ENCODE measurements at places on chromosomes 4 and X.

DNA sequence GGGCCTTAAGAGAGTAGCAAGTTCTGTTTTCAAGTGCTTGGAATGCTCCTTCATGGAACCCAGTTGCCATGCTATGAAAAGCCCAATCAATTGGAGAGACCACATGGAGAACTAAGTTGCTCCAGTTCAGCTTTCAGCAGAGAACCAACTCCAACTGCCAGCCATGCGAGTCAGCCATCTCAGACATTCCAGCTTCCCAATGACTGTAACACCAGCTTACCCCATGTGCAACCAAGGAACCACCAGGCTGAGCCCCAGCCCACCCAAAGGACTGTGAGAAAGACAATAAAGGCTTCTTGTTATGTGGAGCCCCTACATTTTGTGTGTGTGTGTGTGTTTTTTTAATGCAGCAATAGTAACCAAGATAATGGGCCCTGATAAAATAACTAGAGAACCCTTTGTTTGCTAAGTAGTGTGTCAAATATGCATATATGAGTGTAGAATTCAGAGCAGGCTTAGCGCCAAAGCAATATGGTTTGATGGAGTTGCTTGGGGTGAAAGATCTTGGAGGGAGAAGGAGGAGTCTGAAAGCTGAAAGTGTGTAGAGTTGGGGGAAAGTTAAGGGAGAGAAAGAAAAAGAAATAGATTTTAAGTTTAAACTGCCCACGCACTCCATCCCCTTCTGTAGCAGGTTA is 35.0 kb upstream of the CCKAR start:
- no peak for DNase-seq

- DNase-seq, result no peak
Observed at GRCh38 chr4:52076731-52077130, 25.6 kb downstream of the SPATA18 start.

GRCh38 chr4:6674500-6675149 is 19.1 kb upstream of the S100P start:
- DNase-seq, result peak; percentile 78

DNA sequence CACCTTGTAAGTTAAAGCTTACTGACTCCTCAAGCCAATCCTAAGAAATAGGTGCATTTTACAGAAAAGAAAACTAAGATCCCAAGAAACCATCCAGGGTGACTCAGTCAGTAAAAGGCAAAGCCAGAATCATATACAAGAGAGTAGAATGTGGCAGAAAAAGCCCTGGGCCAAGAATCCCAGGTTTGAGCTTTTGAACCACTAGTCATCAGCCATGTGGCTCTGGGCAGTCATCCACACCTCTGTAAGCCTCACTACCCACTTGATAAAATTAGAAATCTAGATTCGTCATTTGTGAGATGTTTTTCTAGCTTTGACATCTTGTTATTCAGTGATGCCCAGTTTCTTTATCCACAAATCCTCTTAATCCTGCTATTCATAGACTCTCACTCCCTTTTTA is 122.2 kb upstream of the PDE5A start:
- DNase-seq, result no peak

DNA sequence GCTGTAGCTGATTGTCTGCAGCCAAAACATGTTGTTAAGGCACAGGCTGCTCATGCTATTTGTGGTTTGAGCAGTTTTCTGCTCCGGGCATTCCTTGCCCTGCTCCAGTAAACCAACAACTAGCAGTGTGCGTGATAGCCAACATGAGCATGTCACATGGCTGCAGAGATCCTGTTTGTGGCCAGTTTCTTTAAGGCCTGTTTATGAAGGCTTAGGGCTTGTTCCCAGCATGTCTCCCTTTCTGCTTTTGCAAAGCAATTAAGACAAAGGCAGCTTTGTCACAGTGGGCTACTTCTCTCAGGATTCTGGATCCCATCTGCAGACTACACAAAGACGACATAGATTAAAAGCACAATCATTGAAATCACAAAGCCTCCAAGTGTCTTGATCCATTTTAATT is 160.5 kb downstream of the ZNF518B start:
- no peak for DNase-seq

DNA sequence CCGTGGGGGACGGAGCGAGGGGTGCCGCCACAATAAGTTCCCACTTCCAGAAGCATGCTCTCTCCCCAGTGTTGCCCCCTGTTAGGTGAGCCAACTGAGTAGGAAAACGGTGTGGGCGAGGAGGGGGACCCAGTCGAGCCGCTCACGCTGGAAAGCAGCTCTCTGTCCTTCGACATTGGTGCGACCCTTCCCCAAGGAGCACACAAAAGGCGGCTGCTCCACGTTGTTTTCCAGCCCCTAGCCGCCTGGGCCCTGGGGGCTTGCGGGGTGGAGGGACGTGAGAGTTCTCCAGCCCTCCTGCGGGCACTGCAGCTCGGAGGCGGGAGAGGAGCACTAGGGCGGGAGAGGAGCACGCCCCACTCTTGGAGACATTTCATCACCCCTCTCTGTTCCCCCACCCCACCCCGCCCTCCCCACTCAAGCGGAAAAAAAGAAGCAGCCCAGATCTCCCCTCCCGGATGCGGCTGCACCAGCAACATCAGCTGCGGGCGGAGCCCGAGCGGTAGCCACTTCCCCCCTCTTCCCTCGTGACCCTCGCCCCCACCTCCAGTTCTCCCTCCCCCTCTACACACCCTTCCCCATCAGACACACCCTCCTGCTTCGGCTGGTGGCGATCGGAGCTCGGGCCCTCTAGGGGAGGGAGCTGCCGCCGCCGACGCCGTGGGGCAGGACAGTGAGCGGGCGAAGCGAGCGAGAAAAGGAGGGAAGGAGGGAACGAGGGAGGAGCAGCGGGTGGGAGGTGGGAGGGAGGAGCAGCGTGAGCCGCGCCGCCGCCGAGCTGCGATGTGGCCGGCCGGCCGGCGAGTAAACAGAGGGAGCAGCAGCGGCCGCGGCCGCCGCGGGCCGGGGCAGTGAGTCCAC is at the start of gene DOCK11:
Gene DOCK11 (plus strand): TSS at position 755 of the 861 bp plus-strand sequence. CDS start 157 bp downstream, outside the sequence.
- peak; percentile 62 for DNase-seq

- no peak for DNase-seq
Observed at GRCh38 chr4:78417603-78418002, 134.0 kb upstream of the ANXA3 start.

DNA sequence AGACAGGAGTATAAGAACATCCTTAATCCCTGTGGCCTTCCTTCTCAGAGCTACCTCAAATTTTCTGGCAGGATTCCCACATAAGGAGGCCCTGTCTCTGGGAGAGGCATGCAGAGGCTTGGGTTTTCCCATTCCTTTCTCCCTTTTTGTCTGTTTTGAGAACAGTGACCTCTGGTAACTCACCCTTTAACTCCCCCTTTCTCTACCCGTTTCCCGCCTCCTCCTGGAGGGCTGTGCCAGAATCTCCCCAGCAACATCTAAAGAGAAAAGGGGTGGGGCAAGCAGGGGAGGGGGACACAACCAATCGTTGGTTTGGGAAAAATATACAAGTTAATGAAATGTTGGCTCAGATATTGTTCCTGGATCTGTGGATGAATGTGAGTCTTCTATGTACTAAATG is 303.7 kb upstream of the IRS4 start:
- DNase-seq, result no peak

DNA sequence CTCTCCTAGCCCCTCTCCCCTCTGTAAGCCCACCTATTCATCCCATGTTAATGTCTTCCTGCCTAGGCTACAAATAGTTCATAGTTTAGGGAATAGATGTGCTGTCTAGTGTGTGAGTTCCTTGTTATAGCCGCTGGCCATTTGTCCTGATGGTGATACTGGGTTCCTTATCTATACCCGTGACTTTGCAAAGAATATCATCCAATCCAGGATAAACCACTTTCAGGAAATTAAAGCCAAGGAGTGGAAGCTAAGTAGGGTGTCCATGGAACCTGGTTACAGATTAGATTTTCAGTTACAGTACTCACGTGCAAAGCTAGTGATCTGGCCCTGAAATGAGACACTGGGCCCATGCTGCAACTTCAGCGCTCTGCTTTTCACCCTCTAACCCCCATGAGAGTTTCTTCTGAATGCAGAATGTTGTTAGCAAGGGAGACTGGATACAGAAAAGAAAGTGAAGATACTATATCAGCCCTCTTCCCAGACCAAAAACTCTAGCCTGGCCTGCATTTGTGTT is 111.4 kb downstream of the TMEM164 start:
- no peak for DNase-seq

DNA sequence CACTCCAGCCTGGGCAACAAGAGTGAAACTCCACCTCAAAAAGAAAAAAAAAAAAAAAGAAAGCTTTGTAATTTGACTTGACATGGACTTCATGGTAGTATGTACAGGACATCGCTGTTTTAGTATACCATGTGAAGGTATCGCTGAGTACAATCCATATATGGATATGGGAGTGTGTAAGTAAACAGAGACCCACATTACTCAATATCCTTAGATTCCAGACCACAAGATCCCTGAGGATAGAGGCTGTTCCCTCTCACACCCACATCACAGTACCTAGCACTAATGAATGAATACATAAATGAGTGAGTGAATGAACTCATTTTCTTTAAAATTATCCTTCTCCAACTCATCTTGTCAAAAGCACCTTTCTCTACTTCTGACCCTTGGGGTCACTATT is 8.4 kb upstream of the RPS3A start:
- no peak for DNase-seq

DNA sequence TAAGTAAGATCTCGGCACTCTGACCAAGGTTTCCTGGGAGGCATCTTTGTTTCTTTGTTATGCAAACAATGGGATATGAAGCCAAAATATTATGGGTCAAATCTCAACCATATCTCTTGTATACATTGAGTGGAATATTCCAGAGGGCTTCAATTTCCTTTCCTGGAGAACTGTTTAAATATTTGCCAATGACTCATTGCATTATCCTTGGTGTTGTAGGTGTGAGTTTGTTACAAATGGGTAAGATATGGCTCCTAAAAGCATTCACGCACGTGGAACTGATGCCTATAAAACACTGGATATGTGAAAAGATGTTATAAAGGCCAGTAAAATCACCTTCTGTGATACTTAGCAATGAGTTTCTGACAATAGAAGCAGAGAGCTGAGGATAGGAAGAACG is 150.5 kb upstream of the WDR1 start:
- DNase-seq, result no peak

DNA sequence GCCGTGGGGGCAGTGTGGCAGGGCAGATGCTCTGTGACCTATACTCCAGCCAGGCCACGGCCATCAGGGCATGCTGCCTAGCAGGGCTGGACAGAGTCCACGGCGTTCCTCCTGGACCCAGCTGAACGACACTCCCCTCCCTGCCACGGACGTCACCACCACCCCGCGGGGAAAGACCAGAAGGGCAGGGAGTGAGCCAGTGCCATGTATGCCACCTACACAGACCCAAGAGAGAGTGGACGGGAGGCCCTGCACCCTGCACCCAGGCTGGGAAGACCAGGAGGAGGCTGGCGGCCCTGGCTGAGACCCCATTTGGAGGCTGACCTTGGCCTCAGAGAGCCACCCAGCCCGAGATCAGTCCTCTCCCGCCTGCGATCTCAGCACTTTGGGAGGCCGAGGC is 101.9 kb downstream of the FAM53A start:
- no peak for DNase-seq

DNA sequence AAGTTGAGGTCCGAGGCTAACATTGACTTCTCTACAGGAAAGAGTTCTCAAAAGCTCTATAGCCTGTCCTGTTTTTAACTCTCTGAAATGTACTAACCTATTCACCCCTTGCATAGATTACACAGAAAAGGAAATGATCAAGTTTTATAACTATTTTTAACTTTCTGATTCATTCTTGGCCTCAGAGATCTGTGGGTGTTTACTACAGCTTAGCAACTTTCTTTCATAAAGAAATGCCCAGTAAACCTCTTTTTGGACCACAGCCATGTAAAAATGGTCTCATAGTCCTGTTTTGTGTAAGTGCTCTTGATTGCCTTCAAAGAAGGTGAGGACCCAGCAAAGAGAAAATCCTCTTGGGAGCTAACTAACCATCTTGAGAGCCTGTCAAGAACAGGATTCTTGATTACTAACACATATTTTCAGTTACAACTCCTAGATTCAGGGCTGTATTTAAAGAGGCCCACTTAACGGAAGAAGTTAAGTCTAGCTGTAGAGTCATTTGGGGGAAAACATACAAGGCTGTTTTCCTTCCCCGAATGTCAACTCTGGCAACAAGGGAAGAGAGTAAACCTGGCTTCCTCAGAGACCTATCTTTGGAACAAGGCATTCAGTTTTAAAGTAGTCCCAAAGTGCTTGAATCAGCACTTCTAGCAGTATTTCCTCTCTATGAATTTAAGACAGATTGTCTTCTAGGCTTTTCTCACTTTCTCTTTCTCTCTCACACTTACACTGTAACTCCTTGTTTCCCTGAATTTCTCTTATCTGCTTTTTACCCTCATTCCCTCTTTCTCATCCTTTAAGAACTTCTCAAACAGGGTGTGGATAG is 78.2 kb downstream of the IL21 start:
- DNase-seq, result no peak

- no peak for DNase-seq
Observed at GRCh38 chrX:43175434-43175833, 397.5 kb upstream of the PPP1R2C start.

DNA sequence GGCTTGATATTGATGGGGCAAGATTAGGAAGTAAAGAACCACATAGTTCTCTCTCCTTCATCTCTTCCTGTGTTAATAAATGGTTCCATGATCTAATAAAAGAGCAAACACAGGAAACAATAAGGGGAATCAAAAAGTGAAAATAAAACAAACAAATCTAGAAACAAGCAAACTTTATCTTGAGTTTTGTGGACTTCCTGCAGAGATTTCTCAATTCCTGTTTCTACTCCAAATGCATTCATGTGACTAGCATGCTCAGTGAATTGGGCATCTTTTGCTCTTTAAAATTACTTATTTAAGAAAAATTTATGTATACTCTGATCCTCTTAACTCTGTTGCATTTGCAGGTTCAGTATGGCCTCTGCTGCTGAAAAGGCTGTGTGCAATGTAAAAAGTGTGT is 682.0 kb downstream of the KCTD8 start:
- DNase-seq, result no peak

DNA sequence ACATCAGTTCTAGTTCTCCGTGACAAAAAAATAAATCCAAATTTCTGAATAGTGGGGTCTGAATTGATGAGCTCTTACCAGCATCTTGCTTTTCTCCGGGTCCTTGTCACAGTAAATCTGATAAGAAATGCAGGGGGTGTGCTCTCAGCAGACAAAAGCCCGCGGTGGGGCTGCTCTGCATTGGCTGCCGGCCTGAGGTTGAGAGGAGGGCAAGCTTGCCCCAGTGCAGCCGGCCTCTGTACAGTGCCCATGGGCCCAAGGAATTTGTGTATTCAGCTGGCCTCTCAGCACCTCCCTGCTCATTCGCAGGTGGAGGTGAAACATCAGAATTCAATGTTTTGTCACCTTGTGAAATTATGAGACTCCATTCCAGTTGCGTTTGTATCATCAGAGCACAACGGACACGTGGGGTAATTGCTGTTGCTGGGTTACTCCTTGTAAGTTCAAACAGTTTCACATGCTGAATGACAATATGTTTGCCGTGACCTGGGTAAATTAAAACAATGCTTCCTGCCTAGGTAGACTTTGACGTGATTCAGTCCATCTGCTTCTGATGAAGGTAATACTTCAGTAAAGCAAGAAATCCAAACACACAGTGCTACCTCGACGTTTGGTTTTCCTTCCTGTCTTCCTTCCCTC is 596.4 kb downstream of the MID1IP1 start:
- no peak for DNase-seq

Data from RKO (cell line).